ENCODE measurements at places on chromosomes 4 and X.
A peak's percentile ranks its signal among the peaks of the same experiment; 100 is the strongest.

GRCh38 chr4:100803751-100804150, 285.9 kb upstream of the EMCN start:
- no peak for DNase-seq

GRCh38 chr4:165388756-165389155, 9.9 kb downstream of the CPE start:
- DNase-seq, result no peak

DNA sequence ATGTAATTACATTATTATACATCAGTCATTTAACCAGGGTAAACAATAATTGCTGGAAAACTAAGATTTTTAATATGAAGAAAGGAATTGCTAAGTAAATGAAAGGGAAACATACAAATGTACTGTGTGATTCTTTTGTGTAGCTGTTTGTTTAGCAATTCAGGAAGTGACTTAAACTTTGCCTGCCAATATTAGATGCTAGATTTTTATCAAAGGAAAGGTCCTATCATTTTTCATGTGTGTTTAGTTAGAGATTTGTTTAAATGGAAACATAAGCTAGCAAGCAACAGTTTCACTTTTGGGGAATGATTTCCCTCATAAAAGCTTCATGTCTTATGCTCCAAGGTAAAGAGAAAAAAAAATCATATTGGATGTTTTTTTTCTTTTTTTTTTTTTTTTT, 95.1 kb upstream of the LIMCH1 start:
- DNase-seq, result no peak

DNA sequence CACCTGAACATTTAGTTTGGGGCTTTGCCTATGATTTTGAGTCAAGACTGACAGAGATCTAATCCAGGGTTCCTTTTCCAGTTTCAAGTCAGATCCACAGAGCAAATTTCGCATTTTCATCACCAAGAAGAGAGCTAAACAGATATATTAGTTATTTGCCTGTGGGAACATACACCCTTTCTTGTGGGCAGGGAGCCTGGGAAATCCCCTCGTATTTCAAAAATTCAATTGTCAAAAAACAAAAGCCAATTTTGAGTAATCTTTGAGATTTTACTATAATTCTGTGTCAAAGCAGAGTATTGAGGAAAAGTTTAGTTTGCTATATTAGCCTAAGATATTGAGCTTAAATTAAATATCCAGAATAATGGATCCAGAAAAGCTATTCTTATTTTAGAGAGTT, 56.6 kb downstream of the AFM start:
- DNase-seq, result no peak

GRCh38 chr4:169341490-169341889, 70.7 kb upstream of the SH3RF1 start:
- no peak for DNase-seq

GRCh38 chr4:85446141-85446861, 28.6 kb upstream of the ARHGAP24 start:
- no peak for DNase-seq

GRCh38 chr4:23382879-23383278, 507.0 kb downstream of the PPARGC1A start:
- peak; percentile 44 for DNase-seq

DNA sequence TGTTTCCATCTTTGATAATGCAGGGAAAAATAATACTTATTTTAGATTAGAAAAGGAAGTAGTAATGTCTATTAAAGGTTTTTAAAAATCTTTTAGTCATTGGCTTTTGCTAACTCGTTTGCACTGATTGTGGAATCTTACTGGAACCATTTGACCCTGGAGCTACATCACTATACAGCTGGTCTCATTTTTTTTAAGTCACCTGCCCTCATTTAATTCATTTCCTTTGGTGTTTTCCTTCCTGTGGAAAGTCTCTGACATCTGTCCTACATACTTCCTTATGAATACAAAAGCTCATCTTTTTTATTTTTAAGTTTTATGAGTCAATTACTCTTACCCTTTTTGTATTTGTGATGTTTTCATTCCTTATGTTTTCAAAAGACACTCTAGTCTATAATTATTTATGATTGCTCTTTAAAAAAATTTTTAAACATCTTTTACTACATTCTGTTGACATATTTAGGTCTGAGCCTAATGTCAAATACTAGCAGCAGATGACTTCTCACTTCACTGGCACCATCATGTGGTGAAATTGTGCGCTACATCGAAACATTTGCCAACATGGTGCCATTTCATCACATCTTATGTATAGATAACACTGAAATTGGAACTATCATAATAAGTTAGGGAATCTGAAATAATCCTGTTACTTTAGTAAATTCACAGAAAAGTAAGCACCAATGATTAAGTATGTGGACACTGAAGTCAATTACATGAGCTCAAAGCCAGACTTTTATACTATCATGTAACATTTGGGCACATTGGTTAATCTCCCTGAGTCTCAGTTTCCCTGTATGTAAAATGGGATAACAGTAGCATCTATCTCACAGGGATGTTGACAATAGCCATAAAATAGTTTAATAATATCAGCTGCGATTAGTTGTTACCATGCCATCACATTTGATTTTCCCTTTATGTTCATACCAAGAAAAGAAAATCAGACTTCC, 9.4 kb upstream of the MMAA start:
- peak; percentile 28 for DNase-seq

GRCh38 chrX:9352694-9353411, 112.0 kb upstream of the TBL1X start:
- DNase-seq, result no peak

DNA sequence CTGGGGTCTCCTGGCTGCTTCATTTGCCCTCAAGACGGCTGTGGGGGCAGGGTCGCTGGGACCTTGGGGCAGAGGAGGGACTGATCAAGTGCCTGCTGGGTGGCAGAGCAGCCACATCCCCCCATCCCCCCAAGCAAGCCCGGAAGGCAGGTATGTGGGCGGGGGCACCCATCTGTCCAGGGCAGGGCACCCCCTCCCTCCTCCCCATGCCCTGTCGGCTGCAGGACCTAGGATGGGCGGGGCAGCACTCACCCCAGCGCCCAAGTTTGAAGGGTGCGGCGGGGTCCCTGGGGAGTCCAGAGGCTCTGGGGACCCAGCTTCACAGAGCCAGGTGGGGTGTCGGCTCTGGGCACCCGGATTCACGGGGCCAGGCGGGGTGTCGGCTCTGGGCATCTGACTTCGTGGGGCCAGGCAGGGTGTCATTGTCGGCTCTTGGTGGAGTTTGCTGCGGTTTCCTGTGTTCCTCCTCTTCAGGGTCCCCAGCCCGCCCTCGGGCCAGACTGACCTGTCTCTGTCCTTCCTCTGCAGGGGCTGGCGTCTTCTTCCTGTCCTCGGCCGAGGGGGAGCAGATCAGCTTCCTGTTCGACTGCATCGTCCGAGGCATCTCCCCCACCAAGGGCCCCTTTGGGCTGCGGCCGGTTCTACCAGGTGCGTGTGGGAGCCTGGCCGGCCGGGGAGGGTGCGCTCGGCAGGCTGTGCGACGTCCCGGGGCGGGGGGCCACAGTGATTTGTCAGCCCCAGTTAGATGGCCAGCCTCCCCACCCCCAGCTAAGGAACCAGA, 22.1 kb downstream of the DOK7 start:
- DNase-seq, result no peak

GRCh38 chr4:18463987-18464559, 442.5 kb upstream of the LCORL start:
- no peak for DNase-seq

GRCh38 chr4:108385076-108385475, 216.3 kb upstream of the LEF1 start:
- DNase-seq, result peak; percentile 69

GRCh38 chr4:166077782-166078181, 204.7 kb downstream of the TLL1 start:
- DNase-seq, result no peak

GRCh38 chr4:176123710-176124407, 58.2 kb downstream of the WDR17 start:
- DNase-seq, result peak; percentile 5

DNA sequence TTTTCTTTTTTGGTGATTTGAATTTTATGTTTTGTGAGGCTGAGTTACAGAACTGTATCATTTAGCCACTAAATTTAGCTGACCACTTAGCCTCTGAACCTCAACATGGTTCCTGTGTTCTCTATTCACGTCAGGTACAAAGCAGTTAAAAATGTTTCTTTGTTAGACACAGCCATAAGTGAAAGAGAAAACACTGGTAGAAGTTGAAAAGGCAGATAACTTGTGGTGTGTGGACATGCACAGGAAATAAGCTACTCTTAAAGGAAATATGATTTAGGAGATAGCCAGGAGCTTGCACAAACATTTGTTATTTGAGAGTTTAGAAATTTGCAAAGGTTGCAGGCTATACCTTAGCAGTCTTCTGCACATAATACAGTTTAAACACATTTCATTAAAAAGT, 171.0 kb upstream of the RPS6KA3 start:
- DNase-seq, result no peak

GRCh38 chr4:16952462-16952871, 54.0 kb upstream of the LDB2 start:
- DNase-seq, result no peak

DNA sequence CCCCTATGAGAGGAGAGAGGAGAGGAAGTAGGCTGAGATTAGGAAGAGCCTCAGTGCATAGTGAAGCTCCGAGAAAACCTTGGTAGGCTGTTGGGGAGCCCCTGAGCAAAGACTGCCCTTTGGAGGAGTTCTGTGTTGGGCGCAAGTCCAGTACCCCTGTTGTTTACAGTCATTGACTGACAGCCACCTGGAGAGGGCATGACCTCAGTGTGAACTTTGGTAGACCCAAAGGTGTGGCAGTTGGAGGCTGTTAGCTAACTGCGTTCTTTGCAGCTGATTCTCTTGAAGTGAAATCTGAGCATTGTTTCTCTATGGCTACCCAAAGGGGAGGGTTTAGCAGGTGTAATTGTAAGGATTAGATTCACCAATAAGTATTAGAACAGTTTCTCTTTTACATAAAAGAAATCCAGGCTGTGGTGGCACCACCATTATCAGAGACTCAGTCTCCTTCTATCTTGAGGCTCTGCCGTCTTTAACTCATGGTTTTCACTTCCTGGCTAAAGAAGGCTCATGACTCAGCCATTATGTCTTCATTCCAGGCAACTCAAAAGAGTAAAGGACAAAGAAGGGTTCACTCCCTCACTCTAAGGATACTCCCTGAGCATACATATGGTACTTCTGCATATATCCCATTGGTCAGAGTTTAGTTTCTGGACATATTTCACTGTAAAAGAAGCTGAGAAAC, 33.4 kb downstream of the ANXA3 start:
- no peak for DNase-seq

DNA sequence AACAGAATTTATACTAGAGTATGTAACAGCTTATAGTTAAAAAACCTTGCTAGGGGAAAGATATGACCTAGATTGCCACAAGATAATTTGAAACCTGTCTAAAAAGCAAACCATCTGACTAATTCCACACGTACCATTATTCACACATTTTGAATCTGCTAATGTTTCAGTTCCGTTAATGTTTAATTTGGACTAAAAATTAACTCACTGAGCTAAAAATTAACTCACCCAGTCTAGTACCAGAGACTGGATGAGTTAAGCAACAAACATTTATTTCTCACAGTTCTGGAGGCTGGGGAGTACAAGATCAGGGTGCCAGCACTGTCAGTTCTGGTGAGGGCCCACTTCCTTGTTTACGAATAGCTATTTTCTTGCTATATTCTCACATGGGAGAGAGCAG, 231.5 kb upstream of the DIAPH2 start:
- peak; percentile 56 for DNase-seq

DNA sequence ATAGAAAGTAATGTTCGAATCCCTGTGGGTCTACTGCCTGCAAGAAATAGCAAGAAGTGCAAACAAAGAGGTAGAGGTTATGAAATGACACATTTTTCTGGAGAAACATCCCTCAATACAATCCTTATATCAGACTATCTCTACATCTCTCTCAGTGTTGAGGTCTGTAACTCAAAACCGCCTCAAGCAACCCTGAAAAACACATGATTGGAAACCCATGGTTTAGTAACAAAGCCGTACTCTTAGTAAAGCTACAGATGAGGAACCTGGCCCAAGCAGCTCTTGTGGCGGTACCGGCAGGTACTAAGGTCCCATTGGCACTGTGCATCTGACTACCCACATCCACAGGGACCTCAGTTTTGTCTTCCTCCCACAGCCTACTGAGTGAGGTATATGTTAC, 53.9 kb downstream of the IRF2 start:
- no peak for DNase-seq

- no peak for DNase-seq
Observed at GRCh38 chr4:8152090-8152864, 6.3 kb downstream of the ABLIM2 start.

DNA sequence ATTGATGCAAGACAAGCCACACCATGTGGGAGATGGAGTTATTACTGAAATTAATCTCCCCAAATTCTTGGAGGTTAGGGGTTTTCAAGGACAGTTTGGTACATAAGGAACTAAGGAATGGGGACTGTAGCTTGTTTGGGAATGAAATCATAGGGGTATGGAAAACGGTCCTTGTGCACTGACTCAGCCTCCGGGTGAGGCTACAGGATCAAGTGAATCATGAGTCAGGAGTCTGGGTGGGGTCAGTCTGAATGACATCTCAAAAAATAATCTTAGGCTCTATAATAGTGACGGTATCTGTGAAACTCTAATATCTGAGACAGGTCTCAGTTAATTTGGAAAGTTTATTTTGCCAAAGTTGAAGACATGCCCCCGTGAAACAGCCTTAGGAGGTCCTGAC, 128.5 kb upstream of the CYSLTR1 start:
- peak; percentile 16 for DNase-seq

- DNase-seq, result peak; percentile 97
Observed at GRCh38 chr4:15920723-15921591, 17.6 kb downstream of the FGFBP1 start.

DNA sequence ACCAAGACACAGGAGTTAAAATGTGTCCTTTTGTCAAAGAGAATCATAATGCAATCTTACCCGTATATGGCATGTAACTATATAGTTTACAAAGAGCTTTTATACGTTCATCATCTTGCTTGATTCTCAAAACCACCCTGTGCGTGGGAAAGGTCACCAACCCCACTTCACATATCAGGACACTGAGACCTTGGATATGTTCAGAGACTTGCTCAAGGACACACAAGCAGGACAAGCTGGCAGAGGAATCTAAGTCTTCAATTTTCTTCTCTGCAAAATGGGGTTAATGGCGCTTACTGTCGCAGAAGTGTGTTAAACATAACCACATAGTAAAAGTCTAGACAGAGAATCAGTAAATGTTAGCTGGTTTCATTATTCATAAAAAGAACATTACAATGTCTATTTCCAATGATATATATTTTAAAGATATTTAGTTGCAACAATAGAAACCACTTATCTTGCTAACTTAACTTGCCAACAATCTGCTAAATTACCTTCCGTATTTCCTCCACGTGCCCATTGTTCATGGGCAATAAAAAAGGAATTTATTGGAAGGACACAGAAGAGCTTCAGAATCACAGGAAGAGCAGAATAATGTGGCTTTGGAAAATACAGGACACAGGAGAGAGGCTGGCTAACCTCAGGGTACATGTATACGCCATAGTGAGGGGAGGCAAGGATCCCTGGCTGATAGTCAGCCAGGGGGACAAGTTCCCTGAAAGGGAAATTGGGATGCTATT, 64.6 kb upstream of the TAPT1 start:
- DNase-seq, result no peak

Data from RCC 7860 (cell line).